Non-pigmented ciliary epithelial cell (primary cell): ENCODE measurements at places on chromosomes 5 and 9.

- no peak for DNase-seq
Measured at GRCh38 chr5:59362438-59362837, 531.1 kb downstream of the PDE4D start.

DNA sequence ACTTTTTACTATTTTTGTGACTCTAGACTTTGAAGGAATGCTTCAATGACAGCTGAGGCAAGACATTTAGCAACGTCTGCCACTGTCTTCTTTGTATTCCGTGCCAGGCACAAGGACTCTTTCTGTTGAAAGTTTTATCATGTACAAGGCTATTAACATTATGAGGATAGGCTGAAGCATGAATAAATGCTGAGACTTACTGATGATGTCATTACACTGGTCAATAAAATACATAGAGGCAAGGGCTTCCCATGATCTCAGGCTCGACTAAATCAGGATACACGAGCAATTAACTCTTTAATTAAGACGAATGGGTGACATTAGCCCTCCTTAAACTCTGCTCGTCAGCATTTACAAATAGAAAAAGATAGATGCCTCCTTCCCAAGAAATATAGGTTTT is 1393.3 kb upstream of the WWC1 start:
- DNase-seq: no peak

DNA sequence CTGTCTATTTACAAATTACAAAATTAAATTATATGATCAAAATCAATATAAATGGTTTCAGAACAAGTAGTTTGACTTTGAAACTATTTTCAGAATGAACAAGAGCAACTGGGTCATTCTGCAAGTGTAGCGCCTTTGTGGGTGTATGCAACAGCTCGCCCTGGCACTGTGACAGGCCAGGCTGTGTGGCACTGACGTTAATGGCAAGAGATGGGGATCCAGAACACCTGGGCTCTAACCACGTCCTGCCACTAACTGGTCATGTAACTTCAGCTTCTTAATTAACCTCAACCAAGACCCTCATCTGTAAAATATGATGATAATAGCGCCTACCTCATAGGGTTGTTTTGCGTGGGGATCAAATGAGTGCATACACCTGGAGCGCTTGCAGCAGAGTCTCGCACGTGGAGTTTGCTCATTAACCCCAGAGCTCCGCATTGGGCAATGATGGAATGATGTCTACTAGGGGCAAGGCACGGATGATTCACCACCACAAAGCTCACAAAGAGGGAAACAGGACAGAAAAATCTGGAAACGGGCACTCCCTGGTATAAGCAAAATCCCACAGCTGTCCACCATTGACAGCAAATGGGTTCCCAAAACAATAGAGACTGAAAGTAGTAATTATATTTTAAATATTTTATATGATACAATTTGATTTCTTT is 639.4 kb downstream of the SEMA5A start:
- DNase-seq: no peak

DNA sequence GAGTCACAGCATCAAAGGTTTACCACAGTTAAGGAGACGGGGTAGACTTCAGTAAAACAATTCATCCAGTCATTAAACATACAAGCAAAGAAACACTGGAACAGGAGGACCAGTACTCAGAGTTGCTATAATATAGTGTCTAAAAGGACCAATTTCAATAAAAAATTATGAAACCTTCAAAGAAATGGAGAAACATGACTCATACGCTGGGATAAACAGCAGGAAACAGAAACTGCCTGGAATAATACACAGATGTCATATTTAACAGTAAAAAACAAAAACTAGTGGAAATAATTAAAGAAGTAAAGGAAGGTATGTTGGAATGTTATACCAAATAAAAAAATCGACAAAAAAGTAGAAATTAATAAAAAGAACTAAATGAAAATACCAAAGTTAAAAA is 1075.9 kb downstream of the NR2F1-AS1 start:
- no peak for DNase-seq

GRCh38 chr5:180915924-180916323 is 17.0 kb downstream of the BTNL8 start:
- DNase-seq: no peak

DNA sequence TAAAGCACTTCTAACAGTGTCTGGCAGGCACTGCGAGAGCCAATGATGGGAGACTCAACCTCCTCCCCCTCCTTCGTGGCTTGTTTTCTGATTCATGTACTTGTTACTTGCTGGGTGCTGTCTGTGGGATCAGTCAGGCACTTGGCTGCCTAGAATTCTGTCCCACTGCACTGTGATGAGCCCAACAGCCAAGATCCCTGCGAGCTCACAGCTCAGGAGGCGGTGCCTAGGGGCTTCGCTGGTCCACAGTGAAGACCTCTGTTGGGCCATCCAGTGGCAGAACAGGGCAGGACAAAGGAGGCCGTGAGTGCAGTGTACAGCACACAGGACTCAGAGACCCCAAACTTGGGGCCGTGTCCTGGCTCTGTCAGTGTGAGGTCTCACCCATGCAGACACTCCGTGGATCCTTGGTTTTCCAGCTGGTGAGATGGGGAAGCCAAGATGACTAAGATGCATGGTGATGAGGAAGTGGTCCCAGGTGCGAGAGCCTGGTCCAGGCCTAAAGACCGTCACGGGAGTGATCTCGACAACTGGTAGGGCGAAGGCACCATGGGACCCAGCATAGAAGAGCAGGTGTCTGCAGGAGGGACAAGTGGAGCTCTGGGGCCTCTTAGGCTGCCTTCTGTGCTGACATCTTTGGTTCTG is 19.5 kb downstream of the MYMK start:
- no peak for DNase-seq

- no peak for DNase-seq
Measured at GRCh38 chr5:6905883-6906282, 192.7 kb downstream of the TENT4A start.

DNA sequence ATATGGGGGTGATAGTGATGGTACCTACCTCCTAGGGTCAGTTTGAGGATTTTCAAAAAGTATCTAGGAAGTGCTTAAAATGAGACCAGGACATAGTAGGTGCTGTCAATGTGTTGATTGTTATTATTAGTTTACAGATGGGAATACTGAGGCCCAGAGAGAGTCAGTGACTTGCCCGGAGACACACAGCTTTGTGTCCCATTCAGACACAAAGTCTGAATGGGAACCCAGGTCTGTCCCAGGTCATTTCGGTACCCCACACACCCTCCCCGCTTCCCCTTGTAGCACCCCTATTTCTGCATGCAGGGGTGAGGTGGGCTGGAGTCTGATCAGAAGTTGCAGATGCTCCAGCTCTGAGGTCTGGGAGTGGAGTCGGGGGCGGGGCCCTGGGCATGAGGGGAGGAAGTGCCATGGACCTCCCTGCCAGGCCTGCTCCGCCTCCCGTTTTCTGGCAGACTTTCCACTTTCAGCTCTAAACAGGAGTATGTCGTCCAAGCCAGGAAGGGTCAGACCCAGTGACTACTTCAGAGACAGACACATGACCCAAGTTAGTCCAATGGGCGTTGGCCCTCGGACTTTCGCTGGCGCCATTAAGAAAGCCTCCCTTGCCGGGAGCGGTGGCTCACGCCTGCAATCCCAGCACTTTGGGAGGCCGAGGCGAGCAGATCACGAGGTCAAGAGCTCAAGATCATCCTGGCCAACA is 3.2 kb upstream of the DBN1 start:
- DNase-seq: no peak

DNA sequence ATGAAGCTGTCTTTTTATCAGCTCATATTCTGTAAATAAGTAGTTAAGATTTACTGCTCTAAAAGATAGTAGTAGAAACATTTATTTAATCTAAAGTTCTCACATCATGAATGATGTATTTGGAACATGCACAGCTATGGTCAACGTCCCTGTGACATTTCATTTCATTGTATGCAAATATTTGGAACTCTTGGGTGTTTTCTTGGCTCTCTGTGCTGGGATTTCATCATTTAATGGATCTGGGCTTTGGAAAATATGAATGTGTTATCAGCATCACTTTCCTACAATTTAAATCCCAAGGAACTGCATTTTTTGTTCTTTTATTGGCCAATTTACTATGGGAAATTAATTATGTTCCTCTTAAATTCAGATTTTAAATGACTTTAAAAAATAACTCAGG is 462.9 kb downstream of the SEMA5A start:
- no peak for DNase-seq

DNA sequence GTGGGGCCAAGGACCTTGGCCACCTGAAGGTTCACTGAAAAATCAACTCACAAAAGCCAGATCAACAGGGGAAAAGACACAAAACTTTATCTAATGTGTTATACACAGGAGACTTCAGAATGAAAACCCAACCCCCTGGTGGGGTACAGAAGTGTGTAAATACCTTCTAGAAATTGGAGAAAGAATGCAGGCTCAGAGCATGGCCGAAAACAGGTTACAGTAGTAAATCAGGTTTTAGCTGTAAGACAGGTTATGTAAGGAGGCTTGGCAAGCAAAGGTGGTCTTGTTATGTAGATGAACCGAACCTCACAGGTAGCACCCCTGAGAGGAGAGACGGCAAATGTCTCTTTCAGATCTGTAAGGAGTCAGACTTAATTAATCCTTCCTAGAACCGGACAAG is 10.0 kb downstream of the CEMIP2 start:
- no peak for DNase-seq

DNA sequence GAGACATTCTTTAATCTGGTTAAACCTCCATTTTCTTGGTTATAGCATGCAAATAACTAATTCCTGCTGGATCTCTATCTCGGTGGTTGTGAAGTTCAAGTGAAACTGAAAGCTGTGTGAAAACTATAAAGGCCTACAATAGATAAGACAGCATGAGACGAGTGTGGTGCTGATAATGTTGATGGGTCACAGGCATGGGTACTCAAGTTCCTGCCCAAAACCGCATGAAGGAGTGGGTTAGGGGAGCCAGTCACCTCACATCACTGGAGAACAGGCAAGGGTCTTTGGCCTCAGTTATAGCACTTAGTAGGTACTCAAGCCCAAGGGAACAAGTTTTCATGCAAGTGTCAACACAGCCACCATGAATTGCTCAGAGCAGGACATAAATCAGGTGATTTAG is 16.7 kb downstream of the HMHB1 start:
- no peak for DNase-seq

GRCh38 chr9:36637491-36638270 is 65.0 kb downstream of the MELK start:
- DNase-seq: no peak
